ENCODE measurements at places on chromosomes 5 and 9. TPM values are rescaled to one million over a fixed set of nuclear protein-coding genes. Genes with fewer than 3 reads are reported as not detected.

DNA sequence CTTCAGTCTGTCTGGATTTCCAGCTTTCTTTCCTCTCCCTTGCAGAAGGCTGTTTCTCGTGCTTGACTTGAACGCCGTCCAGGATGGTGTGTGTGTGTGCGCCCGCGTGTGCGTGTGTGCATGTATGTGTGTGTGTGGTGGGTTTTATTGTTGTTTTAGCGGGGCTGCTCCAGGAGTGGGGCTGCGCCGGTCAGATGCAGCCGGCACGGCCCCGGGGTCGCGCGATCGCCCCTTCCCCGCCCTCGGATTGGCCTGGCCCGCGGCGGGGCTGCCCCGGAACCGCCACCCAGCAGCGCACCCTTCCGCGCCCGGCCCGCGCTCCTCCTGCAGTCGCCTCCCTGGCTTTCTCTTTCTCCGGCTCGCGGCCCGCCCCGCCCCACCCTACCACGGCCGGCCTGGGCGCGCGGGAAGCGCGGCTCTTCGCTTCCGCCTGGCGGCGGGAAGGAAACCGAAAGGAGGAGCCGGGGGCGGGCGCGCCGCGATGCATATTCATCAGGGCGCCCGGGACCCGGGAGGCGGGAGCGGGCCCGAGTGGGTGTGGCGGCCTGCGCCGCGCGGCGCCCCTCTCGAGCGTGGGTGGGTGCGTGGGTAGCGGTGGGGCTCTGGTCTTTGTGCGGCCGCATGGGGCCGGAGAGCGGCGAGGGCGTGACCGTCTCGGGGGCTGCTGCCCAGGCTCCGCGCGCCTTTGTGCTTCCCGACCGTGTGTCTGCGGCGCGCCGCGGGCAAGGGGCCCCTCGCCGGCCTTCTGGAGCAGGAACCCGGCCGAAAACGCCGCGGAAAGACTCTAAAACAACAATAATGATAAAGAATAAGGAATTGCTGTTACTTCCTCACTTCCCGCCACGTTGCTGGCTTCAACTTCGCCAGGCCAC lies 8.5 kb upstream of the NFIB start:
- peak; percentile 88 for DNase-seq

- no peak for DNase-seq
These were observed 79.6 kb downstream of the HRH2 start for GRCh38 chr5:175737481-175737880.

GRCh38 chr5:178453224-178453623 lies 137.0 kb downstream of the COL23A1 start:
- DNase-seq, result no peak

GRCh38 chr5:139795074-139796001 lies at the start of gene PSD2:
PSD2 (plus strand) TSS chr5:139795808; CDS start chr5:139809441, 13,633 bp downstream.
- DNase-seq, result peak; percentile 26

DNA sequence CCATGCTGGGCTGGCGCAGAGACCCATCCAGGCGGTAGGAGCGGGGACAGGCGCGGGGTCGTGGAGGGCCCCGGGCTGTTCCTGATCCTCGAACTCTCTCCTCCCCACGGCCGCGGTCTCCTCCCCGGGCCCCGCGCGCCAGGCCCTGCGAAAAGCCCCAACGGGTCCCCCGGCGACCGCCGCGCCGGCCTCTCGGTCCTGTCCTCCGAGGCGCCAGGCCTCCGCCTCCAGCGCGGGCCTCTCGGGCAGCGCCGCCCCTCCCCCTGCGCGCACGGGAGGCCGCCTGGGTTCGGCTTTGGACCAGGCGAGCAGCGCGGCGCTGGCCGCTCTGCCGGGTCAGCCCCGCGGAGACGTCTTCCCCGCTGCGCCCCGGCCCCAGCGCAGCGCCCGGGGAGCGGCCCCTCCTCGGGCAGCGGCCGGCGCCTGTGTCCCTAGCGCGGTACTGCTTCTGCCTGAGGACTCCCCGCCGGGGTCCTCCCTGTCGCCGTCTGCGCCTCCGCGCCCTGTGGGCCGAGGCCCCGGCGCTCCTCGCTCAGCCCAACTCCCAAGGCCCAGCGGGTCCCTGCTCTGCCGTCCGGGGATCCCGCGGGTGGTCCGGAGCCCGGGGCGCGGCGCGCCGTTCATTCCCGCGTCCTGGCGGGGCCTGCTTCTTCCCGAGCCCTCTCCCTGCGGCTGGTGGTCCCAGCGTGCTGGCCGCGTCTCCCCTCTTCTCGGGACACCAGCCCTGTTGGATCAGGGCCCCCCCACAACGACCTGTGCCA lies 13.4 kb downstream of the COL23A1 start:
- DNase-seq, result no peak

GRCh38 chr5:77885519-77885918 lies 109.4 kb upstream of the TBCA start:
- no peak for DNase-seq

DNA sequence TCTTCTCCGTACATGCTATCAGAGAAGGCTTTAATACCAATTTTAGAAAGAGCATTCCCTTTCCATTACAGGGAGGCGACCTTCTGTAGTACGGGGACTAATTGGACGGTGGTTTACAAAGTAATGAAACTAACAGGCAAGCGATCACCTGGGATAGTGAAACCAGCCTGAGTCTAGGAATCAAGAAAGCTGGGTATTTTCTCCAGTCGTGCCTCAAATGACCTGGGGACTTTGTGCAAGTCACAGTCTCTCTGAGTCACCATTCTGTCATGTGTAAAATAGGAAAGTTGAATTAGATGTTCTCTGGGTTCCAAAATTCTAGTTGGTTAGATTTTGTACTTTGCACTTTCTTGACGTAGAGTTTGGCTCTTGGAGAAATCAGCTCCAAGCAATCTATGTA lies 22.7 kb upstream of the SSBP2 start:
- DNase-seq, result no peak

GRCh38 chr5:50725800-50726474 lies 59.5 kb downstream of the PARP8 start:
- DNase-seq, result no peak

DNA sequence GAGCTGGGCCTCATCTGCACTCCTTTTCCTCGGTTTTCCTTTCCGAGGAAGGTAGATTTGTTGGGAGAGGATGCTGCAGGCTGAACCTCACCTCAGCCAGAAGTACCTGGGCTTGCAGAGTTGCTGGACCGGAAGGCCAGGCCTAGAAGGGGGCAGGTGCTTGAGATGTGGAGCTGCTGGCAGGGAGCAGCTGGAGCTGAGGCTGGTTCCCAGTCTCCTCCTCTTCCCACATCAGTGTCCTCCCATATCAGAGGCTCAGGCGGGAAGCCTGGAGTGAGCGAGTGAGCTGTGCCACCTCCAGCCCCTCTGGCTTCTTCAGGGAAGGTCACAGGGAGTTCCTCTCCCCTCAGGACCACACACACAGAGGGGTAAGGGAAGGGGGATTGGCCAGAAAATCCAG lies 259.4 kb downstream of the GADD45G start:
- no peak for DNase-seq

DNA sequence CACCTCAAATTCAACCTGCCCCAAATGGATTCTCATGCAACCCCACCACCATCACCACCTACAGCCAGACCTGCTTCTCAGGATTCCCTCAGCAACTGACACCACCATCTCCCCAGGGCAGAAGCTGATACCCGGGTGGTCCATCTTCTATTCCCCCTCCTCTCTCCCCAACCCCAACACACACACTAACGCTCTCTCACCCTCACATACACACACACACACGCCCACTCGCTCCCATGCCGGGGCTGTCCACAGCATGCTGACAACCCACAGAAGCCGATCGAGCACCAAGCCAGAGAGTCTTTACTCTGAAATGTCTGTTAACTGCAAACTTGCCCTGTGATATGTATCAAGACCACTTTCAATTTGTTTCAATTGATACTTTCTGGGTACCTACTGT lies 28.4 kb downstream of the B4GALT1 start:
- DNase-seq, result no peak

DNA sequence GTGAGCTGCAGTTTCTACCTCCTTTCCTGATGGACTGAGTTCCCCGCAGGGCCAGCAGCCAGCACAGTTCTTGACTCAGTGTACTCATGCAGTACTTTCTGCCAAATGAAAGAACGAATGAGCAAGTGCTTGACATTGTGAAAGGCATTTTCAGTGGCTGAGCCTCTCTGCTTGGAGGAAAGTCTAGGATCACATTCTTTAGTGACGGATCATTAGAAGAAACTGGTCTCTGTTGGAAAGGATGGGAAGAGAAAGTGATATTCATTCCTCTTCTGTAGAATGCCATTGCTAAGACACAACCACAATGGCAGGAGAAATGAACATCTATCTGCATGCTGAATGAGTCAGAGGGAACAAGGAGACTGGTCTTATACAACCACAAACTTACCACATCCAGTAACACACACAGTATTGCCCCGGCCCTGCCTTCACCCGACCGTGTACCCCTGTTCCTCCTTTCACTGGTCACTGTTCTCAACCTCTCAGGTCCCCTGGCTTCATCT lies 206.9 kb downstream of the CRB2 start:
- no peak for DNase-seq

GRCh38 chr5:23742701-23743100 lies 235.3 kb downstream of the PRDM9 start:
- DNase-seq, result no peak

DNA sequence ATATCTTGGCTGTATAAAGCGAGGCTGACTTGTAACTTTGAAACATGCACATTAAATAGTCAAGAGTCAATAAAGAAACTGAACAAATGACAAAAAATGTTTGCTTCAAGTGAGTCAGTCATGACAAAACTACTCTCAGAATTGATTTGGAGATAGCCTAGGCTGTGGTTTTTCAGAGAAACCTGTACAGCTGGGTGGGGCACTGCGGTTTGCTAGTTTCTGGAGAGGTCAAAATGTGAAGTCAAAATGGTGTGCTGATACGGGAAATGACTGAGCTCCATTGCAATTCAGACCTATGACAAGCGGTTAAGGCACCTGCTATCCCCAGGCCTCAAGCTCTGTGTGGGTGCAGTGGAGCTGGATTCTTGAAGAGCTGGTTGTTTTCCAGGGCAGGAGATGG lies 10.3 kb upstream of the CD180 start:
- DNase-seq, result no peak

- DNase-seq, result no peak
These were observed 60.2 kb downstream of the NRG2 start for GRCh38 chr5:139982975-139983240.

- no peak for DNase-seq
These were observed 117.0 kb downstream of the CARTPT start for GRCh38 chr5:71836084-71836483.

- no peak for DNase-seq
These were observed 42.2 kb upstream of the ZNF354B start for GRCh38 chr5:178817506-178817905.

GRCh38 chr5:137669811-137670210 lies 66.1 kb downstream of the KLHL3 start:
- DNase-seq, result no peak

- DNase-seq, result no peak
These were observed 126.6 kb upstream of the DHFR start for GRCh38 chr5:80781356-80781755.

- DNase-seq, result no peak
These were observed 38.4 kb downstream of the LHFPL2 start for GRCh38 chr5:78610163-78610583.

DNA sequence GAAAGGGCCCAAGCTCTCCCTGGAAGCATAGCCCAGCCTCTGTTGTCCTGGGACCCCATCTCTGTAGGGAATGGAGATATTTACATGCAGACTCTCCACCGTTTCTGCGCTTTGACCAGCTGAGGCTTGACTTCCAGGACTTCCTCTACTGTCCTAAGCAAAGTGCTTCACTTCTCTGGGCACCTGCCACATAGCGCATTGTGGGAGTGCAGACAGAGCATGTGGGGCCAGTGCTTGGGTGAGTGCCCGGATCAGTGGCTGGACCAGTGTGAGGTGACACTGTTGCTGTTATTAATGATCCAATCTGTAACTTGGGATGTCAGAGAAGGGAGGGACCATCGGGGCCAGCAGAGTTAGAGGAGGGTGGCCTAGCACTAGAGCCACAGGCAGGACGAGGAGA lies 10.5 kb downstream of the CXCL14 start:
- DNase-seq, result no peak

DNA sequence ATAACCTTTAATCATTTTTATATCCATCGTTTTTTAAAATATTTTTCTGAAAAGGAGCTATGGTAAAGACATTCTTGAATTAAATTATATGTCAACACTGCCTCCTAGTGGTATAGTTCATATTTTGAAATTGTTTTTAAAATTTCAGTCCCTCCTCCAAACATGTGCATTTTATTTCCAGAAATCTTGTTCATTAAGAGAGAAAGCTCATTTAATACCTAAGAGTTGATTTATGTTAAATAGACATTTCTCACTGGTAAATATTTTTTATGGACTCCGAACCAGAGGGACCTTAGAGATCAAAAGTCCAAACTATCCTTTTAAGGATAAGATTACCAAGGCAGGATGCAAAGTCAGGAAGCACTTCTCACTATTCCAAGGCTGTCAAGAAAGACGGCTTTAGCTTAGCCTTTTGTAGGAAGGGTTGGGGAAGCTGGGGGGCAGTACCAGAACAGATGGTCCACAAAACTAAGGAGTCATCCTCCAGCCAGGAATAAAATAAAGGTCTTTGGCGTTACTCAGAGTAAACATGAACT lies 21.6 kb downstream of the BHMT start:
- DNase-seq, result no peak

DNA sequence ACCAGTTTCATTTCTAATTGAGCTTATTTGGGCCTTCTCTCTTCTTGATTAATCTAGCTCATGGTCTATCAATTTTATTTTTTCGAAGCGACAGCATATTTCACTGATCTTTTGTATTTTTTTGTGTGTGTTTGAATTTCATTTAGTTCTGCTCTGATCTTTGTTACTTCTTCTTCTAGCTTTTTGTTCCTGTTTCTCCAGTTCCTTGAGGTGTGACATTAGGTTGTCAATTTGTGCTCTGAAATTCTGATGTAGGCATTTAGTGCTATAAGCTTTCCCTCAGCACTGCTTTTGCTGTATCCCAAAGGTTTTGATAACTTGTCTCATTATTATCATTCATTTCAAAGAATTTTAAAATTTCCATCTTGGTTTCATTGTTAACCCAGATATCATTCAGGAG lies 67.3 kb downstream of the STRBP start:
- DNase-seq, result no peak

DNA sequence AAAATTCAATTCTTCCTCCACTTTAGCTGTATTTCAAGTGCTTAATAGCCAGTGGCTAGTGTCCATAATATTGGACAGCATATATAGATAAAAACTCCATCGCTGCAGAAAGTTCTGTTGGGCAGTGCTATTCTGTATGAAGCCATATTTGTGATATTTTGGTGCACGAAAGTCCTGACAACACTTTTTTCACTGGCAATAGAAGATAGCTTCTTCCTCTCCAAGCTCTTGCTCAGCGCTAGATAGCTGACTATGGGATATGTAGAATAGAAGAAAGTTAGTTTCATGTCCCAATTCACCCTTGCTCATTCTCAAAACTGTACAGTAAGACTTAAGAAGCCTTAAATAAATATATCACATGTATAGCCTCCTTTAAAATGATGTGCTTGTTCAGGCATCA lies 269.9 kb downstream of the TLR4 start:
- no peak for DNase-seq

GRCh38 chr9:88342246-88342645 lies 46.0 kb upstream of the SPIN1 start:
- no peak for DNase-seq

SRA1 gene
- polyA plus RNA-seq, result 26.8 TPM

NOXA1 gene
- 10.7 TPM for polyA plus RNA-seq

TNFSF15 gene
- polyA plus RNA-seq, result 8.0 TPM

SLC36A2 gene
- polyA plus RNA-seq, result 7.6 TPM

IGIP gene
- polyA plus RNA-seq, result 7.3 TPM
